ENCODE measurements at places on chromosomes 16 and 17. TPM values are rescaled to one million over a fixed set of nuclear protein-coding genes. Genes with fewer than 3 reads are reported as not detected.

Gene MOSMO
- 7.0 TPM for total RNA-seq

Gene PYDC1
- not detected for total RNA-seq

GRCh38 chr17:11618861-11619566, 20.7 kb downstream of the DNAH9 start:
- no peak for DNase-seq

DNA sequence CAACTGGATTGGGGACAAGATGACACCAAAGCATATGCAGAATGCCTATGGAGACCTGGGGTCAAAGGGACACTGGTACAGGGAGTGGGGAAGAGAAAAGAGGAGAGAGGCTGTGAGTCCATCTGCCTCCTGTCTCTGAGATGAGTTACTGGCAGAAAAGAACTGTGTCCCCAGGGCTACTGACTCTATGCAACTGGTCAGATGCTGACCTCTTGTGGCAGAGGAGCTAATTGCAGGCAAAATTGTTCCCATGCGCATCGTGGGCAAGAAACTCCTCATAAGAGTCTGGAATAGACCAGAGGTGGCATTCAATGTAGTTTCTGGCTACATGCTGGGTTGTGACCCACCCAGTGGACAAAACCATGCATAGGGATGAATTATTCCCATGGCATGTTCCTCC, 26.1 kb upstream of the MLKL start:
- DNase-seq: peak; percentile 70

DNA sequence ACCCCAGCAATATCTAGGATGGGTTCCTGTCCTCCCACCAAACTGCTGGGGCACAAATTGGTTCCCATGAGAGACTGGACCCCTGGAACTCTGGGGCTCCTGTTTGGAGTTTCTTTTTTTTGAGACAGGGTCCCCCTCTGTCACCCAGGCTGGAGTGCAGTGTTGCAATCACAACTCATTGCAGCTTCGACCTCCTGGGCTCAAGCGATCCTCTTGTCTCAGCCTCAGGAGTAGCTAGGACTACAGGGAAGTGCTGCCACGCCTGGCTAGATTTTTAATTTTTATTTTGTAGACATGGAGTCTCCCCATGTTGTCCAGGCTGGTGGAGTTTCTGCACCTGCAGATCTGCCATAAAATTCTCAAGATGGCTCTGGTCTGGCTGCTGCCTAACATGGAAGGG, 56.3 kb upstream of the BRD7 start:
- DNase-seq: no peak

DNA sequence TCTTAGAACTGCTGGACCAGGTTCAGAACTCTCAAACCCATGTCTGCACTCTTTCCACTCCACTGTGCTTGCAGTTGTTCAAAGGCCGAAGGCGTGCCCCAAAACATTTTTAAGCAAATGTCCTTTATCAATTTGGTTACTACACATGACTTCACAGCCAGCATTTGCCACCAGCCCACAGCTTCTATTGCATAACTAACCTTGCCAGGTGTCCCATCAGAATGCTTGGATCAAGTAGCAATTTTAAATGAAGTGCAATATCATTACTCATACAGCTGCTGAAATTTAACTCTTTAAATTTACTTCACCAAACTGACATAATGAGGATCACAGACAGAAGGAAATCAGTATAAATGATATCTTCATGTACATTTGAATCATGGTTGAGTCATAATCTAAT, 29.8 kb upstream of the HS3ST3A1 start:
- no peak for DNase-seq

DNA sequence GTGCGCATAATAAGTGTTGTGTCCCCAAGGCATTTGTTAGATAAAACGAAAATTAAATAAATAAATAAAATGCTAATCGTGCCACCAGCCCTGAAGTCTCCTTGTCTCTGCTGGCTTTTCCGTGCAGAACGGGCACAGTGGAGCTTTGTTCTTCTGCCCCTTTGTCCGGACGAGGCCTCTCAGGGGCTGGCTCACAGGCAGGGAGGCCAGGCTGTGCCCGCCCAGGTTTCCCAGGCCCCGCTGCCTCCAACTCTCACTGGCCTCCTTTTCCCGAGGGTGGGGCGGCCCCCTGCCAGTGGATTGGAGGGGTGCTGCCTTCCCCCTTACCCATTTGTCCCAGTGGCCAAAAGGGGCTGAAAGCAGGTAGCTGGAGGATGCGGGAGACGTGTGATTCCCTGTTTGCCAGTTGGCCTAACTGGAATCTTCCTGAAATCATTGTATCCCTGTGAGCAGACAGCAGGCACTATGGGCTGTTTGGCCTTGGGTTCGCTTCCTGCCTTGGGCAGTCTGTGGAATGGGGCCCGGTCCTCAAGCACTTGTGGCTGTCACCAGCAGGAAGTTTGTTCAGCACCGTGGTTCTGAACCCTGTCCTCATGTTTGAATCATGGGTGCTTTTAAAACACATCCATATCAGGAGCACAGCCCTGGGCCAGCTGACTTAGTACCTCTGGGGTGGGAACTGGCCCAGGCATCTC, 64.4 kb downstream of the KSR1 start:
- no peak for DNase-seq

GRCh38 chr17:10295728-10296343, 77.0 kb downstream of the MYH13 start:
- peak; percentile 55 for DNase-seq
